Effector CD8-positive, alpha-beta T cell (primary cell): ENCODE measurements at places on chromosomes 11 and 22.

GRCh38 chr11:69180226-69180625, 24.5 kb downstream of the SMIM38 start:
- no peak for DNase-seq

- DNase-seq, result no peak
These were observed 67.9 kb upstream of the SLC35C1 start for GRCh38 chr11:45737056-45737455.

DNA sequence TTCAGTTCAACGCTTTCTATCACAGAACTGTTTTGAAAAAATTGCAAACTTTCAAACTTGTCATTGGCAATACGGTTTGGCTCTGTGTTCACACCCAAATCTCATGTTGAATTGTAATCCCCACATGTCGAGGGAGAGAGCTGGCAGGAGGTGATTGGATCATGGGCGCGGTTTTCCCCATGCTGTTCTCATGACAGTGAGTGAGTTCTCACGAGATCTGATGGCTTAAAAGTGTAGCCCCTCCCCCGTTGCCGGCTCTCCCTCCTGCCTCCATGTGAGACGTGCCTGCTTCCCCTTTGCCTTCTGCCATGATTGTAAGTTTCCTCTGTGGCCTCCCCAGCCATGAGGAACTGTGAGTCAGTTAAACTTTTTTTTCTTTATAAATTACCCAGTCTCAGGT, 1144.0 kb downstream of the BRD1 start:
- no peak for DNase-seq

DNA sequence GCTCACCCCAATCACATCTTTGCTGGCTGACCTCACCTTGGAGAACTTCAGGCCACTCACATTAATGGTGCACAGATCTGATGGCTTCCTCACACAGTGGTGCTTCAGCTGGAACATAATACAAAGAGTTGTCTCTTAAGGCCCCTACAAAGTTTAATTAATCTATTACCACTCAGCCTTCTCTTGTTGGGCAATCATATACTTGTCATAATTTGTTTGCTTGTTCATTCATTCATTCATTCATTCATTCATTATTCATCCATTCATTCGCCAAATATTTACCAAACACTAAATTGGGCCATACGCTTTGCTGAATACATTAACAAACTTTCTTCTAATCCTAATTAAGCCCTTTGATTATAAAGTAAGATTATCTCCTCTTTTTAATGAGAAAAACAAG, 15.1 kb downstream of the XRRA1 start:
- DNase-seq, result no peak

DNA sequence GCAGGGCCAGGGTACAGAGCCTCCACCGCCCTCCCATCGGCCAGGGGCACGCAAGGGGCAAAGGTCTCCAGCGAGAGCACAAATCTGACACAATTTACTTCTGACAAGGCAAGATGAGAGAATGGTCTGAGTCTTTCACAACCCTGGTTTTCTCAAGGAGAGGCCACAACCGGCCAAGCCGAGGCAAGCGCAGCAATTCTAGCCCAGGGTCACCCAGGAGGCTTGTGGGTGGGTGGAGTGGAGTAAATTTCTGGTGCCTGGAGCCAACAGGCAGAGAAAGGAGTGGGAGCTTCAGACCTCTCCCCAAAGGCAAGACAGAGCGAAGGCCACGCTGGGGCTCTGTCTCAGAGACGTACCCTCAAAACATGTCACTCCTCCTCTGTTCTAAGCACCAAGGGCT, 9.3 kb downstream of the LARGE2 start:
- no peak for DNase-seq

DNA sequence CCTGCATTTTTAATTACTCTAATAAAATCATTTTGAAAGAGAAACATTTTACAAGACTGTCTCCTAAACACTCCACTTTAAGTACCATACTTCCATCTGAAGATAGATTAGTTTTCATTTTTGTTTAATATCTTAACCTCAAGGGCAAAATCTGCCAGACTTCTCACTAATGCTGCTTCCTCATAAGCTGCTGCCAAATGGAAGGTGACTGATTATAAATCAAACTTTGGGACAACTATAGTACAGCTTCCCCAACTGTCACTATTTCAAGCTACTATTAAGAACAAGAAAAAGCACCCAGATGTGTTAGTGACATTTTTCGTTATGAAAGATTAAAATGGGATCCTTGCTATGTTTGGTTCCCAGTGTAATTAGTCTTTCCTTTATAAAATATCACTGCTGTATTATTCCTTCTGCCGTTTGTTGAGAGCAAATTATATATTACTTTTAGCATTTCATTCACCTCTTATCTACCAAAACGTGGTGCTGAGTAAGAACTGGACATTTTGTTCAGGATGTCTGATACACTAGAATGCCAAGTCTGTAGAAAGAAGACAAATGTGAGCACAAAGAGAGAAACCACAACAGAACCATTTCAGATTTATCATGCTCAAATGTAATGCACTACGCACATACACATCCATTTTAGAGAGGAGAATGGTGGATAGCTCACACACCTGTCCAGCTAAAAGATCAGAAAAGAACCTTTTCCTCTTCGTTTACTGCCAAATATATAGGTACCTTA, 312.2 kb upstream of the C11orf87 start:
- no peak for DNase-seq

- no peak for DNase-seq
These were observed 3.2 kb upstream of the PTDSS2 start for GRCh38 chr11:446891-447290.

DNA sequence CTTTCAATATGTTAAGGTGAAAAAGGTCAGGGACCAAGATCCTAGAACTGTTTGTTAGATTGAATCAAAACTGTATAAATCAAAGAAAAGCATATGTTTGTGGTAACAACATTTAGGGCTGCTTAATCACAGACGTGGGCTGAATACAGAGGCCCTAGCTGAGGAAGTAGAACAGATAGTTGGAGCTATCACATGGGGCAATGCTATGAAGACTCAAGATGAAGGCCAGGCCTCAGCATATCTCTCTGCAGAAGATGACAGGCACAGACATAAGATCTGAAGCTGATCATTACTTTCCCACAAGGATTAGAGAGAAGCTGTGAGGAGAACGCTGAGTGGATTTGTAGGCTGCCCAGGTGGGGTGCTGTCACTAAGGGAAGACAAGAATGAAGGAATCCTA, 158.6 kb upstream of the CARD18 start:
- no peak for DNase-seq

GRCh38 chr22:29947410-29948384, 64.7 kb downstream of the MTMR3 start:
- DNase-seq, result no peak

- DNase-seq, result peak; percentile 14
These were observed 4.3 kb upstream of the AMPD3 start for GRCh38 chr11:10450462-10451425.

GRCh38 chr22:49140911-49141665, 686.6 kb downstream of the BRD1 start:
- DNase-seq, result no peak

DNA sequence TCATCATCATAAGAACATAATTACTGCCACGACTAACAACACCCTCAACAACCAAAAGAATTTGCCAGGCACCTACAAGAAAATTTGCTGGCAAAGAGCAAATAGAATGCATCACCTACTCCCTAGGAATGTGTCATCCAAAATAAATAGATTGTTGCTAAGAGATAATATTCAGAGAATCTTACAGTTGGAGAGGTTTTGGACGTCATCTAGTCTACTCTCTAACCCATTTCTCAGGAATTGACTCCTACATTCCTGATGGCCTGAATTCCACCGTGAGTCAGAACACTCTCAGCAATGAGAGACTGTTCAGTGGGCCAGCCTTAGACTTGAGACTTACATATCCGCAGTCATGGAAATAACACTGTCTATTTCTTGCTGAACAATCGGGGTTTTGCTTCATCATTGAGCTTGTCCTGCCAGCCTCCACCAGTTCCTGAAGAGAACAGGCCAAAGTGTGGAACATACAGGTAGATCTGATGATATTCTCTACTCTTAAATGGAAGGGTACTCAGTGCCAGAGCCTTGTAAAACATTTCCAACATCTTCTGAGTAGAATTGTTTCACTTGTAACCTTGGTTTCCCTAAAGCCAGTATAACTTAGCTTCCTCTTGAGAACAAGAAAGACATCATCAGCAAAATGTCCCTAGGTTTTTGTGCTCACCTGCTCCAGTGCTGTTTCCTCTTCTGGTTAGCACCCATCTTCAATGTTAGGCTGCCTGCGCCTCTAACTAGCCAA, 8.3 kb downstream of the KIRREL3 start:
- no peak for DNase-seq
